SK-MEL-5 (cell line): ENCODE measurements at places on chromosomes 2 and 18.

- DNase-seq = no peak
These were observed 98.2 kb upstream of the FZD5 start for GRCh38 chr2:207867905-207868304.

DNA sequence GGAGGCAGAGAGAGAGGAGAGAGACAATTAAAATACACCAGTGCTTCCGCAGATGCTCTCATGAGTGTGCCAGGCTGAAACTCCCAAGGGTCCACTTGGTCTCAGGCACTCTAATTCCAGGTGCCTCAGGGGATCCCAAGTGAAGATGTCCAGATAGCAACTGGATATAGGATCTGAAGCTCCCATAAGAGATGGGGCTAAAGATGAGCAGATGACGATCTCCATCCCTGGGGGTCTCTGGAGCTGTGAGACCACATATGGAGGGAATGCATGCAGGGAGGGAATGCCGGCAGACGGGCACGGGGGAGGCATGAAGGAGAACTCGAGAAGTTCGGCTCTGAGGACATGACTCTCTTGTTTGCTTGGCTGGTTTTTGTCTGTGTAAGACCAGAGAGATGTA, 223.7 kb upstream of the RAB6C start:
- DNase-seq = no peak

DNA sequence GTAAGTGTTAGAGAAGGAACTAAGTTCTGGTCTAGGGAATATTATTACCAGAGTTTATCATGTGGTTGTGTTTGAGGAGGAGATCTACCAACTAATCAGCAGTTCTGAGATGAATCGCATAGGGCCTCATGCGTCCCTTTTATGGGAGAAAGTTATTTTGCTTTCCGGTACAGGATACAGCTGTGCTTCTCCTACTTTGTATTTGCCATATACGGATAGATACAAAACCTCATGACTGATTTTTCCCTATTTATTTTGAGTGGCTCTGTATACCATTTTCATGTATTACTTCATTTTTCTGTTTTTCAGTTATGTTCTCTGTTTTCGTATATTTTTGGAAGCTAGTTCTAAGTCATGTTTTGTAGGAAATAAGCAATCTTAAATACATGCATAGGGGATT, 66.8 kb downstream of the ACSL3 start:
- DNase-seq = no peak

DNA sequence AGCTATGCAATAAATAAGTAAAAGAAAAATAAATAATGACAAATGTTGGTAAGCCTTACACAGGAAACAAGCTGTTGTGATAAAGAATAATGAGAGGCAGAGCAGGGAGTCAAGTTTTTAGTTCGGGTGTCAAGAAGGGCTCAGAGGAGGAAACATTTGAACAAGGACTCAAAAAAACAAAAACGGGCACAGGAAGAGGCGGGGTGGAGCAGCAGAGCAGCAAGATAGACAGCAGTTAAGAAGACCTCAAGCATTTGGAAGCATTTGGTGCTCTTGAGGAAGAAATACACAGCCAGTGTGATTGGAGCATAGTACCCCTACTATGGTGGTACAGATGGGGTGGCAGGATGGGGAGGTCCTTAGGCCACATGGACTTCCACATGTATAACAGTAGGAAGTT, 2.8 kb downstream of the TMEM169 start:
- no peak for DNase-seq

- no peak for DNase-seq
These were observed 293.9 kb upstream of the PARD3B start for GRCh38 chr2:204251158-204251997.

- DNase-seq = no peak
These were observed 50.7 kb downstream of the DAPL1 start for GRCh38 chr2:158845859-158846258.

GRCh38 chr2:64763126-64763525, 109.4 kb upstream of the SERTAD2 start:
- DNase-seq = no peak

- DNase-seq = no peak
These were observed 1696.3 kb upstream of the TMEFF2 start for GRCh38 chr2:193891023-193891422.

- no peak for DNase-seq
These were observed 1.7 kb downstream of the HOXD12 start for GRCh38 chr2:176101216-176101830.

GRCh38 chr2:69183659-69184058, 170.7 kb downstream of the ANTXR1 start:
- no peak for DNase-seq

DNA sequence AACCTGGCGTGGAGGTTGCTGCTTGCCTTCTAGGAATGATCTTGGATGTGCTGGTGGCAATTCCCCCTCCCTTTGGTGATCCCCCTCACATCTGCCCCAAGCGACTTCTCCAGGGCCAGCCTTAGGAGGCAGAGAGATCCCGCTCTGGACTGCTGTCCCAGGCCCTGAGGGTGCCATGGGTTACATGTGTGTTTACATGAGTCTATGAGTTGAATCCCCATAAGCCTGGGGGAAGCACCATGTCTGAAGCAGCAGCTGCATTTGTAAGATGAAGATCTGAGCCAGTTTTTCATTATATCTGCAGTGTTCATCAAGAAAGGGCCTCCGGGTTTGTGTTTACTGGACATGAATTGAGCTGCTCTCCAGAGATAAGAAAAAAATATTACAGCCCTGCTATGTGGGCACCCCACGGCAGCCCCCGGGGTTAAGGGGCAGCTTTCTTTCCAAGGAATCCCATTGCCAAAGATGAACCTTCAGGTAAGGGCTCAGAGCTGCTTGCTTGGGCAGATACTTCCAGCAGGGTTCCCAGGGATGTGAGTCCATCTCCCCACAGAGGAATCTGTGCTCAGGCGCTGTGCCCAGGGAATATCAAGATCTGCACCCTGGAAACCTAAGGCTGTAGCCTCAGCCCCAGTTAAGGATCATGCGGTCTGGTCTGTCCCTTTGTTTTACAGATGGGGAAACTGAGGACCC, 46.0 kb downstream of the MRPS5 start:
- DNase-seq = no peak

DNA sequence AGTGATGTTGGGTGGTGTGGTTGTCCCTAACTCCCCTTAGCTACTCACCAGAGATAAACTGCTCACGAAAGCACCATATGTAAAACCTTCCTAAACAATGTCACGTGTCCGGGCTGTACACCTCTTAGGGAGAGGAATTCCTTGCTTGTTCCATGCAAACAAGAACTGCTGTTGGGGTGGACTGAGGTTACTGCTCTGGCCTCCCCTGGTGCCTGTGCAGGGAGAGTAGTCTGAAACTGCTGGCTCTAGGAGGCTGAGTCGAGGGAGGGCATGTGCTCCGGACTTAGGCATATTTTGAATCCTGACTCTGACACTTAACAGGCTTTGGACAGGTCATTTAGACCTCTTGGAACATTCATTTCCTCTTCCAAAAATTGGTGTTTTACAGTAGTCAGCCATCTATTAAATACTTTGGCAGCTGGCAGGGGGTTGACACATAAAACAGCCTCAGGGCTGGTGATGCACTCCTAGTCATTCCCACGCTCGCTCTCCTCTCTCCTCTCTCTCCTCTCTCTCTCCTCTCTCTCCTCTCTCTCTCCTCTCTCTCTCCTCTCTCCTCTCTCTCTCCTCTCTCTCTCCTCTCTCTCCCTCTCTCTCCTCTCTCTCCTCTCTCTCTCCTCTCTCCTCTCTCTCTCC, 10.6 kb downstream of the THNSL2 start:
- peak; percentile 36 for DNase-seq

DNA sequence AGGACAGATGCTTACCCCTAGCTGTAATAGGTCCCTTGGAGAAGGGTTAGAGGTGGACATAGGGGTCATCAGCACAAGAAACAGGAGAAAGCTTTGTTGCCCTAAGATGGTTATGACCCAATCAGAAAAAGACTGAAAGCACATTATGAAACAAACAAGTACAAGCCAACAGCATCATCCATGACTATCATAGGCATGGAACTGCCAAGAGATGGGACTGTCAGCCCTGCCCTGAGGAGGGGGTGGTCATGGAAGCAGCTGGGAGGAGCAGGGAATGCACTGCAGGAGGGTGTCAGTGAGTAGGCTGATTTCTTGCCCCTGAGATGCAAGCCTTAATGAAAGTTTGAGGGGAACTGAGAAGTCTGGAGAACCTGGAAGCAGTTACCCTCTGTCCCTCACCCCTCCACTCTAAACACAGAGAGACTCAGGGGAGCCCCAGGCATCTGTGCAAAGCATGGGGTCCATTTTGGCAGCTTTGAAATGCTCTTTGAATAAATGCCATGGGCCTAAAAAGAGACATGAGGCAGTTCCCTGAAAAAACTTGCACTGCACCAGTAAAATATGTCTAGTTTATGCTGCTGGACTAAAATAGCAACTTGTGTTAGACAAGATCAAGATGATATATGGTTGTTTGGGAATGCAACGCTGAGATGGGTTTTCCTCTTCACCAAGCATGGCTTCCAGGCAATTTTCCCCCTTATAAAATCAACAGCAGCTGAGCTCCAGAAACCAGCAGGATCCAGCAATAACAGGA, 122.7 kb upstream of the ZFP36L2 start:
- DNase-seq = no peak

DNA sequence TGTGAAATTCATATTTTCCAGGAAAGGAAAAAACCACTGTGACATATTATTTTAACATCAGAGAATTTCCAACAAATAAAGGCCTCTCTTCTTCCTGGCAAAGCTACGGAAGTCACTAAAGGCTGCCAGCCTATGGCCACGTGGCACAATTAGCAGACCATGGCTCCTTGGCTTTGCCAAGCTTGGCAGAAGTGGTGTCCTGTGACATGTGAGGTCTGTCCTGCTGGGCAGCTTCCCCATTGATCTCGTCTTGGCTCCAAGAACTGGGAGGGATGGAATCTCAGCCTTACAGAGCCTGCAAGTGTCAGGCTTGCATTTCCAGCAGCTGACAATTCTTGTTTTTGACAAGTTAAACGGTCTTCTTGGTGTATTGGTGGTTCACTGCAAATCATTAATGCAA, 226.9 kb upstream of the THSD7B start:
- DNase-seq = no peak

DNA sequence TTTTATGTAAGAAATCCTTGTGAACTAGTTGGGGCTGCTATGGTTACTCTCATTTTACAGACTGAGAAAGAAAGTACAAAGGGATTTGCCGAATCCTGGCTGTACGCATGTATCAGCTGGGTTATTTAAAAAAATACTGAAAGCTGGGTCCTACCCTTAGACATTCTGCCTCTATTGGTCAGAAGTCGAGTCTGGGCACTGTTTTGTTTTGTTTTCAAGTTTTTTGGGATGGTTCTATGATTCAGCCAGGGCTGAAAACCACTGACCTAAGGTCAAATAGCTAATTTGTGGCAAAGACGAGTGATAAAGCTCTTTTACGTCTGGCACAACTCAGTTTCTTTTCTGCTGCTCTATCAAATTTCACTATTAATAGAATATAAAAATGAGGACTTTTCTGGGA, 5.9 kb upstream of the SLC8A1 start:
- DNase-seq = no peak

GRCh38 chr18:78074400-78075020, 824.9 kb downstream of the GALR1 start:
- no peak for DNase-seq

DNA sequence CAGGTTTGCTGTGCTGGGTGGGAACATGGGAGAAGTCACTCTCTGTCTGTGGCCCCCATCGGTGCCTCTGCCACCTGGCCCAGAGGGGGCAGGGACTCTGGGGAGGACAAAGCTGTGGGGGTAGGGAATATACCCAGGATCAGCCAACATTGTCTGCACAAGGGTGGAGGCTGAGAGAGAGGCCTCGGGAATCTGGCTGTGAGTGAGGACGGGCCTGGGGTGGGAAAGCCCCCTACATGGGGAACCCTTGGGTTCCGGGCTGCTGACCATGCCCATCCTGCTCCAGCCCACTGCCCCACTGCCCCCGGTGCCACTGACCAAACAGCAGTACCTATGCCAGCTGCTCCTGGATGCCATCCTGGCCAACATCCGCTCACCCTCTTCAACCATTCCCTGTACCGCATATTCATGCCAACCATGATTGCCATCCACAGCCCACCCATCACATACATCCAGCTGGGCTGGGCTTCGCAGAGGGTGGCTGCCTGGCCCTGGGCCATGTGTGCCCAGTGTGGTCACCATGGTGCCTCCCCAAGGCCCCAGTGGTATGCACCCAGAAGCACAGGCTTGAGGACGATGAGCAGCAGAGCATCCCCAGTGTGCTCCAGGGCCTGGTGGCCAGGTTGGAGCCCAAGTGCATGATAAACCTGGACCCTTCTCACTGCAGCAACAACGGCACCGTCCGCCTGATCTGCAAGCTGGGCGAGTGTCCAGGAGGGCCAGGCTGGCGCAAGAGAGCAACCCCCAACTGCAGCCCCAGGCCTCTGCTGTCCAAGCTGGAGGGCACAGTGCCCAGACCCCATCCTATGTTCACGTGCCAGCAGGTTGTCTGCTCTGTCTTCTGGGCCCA, 6.9 kb upstream of the POTEF start:
- no peak for DNase-seq

- no peak for DNase-seq
These were observed 145.7 kb downstream of the SMAD7 start for GRCh38 chr18:48804856-48805610.

- DNase-seq = no peak
These were observed 2.6 kb downstream of the HS6ST1 start for GRCh38 chr2:128315829-128316776.

- DNase-seq = peak; percentile 8
These were observed 22.6 kb downstream of the ST6GAL2 start for GRCh38 chr2:106863387-106863786.

DNA sequence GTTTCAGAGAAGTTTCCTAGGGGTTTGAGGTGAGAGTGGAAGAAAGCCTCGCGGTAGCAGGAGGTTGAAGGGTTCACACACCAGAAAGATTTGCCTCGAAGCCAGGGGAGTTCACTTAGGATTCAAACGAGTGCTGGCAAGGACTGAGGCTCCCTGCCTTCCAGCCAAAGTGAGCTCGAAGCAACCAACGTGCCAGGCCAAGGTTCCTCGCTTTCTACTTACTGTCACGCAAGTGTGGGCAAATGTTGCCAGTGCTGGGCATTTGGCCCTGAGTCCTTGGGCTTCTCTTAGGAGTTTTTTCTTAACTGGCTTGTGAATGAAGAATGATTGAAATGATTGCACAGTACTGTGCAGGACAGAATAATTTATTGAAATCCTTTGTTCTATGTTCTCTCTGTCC, 53.6 kb downstream of the TMEM178A start:
- DNase-seq = no peak

DNA sequence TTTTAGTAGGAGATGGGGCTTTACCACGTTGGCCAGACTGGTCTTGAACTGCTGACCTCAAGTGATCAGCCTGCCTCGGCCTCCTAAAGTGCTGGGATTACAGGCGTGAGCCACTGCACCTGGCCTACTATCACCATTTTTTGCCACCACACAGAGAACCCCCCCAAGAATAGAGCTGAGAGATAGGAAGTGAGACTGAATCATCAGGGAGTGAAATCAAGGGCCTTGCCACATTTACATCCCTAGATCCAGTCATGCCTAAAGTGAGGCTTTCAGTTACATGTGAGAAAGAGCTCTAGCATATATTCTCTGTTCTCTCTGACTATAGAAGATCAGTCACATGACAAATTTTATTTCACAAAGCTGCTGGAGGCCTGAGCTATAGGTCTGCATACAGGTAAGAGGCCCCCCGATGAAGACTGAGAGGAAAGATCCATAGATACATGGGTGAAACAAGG, 28.0 kb upstream of the KCMF1 start:
- DNase-seq = no peak

- DNase-seq = no peak
These were observed 154.0 kb upstream of the NFATC1 start for GRCh38 chr18:79241755-79242154.

GRCh38 chr2:18925296-18925695, 335.9 kb upstream of the NT5C1B start:
- DNase-seq = no peak
